DMS79 (cell line): ENCODE measurements at places on chromosomes 1 and 21.

- DNase-seq = no peak
Observed at GRCh38 chr1:115320377-115320776, 17.7 kb downstream of the NGF start.

GRCh38 chr1:155703216-155703615 lies 14.3 kb downstream of the DAP3 start:
- DNase-seq = no peak

- DNase-seq = peak; percentile 7
Observed at GRCh38 chr1:48936436-48936835, 159.7 kb upstream of the BEND5 start.

- no peak for DNase-seq
Observed at GRCh38 chr1:115430441-115431158, 92.6 kb upstream of the NGF start.

DNA sequence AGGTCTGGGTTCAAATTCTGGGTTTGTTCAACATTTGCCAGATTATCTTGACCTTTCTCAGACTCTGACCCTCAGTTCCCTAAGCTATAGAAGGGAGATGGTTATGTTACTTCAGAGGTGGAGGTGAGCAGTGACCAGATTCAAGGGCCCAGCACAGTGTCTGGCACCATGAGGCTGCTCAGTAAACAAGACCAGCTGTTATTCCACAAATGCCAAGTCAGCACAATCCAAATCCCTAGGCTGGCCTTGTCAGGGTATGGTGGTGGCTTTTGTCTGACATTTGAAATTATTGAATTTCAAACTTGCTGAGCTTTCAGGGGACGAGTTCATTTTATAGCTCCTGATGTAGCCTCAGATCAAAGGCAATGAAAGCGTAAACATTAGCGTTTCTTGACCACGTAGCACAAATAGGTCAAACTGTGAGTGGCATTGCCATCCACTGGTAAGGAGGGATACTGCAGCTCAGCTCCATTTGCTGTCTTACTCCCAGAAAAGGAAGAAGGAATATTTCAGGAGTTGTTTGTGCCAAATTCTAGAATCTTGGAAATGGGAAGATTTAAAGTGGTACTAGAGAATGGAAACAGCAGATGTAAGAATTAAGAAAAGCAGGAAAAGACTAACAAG lies 94.3 kb upstream of the EDN2 start:
- no peak for DNase-seq

GRCh38 chr1:226569879-226570547 lies 21.4 kb downstream of the STUM start:
- DNase-seq = no peak

DNA sequence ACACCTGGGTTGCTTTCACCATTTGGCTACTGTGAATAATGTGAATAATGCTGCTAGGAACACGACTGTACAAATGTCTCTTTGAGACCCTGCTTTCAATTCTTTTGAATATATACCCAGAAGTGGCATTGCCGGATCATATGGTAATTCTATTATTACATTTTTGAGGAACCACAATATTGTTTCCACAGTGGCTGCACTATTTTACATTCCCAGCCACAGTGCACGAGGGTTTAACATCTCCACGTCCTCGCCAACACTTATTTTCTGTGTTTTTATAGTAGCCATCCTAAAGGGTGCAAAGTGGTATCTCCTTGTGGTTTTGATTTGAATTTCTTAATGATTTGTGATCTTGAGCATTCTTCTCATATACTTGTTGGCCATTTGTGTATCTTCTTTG lies 15.7 kb downstream of the FHAD1 start:
- no peak for DNase-seq

- no peak for DNase-seq
Observed at GRCh38 chr1:110360431-110360830, 21.3 kb downstream of the RBM15 start.

- DNase-seq = no peak
Observed at GRCh38 chr1:89548122-89548857, 23.7 kb downstream of the LRRC8B start.

GRCh38 chr1:220552672-220553260 lies 24.8 kb downstream of the MARK1 start:
- no peak for DNase-seq

GRCh38 chr1:92876351-92876750 lies 44.5 kb downstream of the RPL5 start:
- no peak for DNase-seq

- no peak for DNase-seq
Observed at GRCh38 chr1:51950701-51951100, 39.8 kb downstream of the RAB3B start.

DNA sequence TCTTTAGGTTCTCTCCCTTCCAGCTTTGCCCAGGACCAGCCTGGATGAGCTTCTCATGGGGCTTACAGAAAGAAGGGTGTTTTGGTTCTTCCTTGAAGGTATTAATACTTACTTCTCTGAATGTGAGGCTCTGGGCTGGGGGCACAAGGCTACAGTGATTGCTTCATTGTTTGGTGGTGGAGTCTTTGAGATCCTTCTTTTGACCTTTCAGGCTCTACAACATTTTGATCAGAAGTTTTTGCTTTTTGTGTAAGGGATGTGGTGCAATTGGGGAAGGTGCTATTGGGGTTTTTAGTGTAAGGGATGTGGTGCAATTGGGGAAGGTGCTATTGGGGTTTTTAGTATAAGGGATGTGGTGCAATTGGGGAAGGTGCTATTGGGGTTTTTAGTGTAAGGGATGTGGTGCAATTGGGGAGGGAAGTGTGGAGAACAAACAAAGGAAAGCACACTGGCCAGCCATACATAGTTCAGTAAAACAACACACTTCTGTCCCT lies 103.6 kb upstream of the IVNS1ABP start:
- DNase-seq = no peak

DNA sequence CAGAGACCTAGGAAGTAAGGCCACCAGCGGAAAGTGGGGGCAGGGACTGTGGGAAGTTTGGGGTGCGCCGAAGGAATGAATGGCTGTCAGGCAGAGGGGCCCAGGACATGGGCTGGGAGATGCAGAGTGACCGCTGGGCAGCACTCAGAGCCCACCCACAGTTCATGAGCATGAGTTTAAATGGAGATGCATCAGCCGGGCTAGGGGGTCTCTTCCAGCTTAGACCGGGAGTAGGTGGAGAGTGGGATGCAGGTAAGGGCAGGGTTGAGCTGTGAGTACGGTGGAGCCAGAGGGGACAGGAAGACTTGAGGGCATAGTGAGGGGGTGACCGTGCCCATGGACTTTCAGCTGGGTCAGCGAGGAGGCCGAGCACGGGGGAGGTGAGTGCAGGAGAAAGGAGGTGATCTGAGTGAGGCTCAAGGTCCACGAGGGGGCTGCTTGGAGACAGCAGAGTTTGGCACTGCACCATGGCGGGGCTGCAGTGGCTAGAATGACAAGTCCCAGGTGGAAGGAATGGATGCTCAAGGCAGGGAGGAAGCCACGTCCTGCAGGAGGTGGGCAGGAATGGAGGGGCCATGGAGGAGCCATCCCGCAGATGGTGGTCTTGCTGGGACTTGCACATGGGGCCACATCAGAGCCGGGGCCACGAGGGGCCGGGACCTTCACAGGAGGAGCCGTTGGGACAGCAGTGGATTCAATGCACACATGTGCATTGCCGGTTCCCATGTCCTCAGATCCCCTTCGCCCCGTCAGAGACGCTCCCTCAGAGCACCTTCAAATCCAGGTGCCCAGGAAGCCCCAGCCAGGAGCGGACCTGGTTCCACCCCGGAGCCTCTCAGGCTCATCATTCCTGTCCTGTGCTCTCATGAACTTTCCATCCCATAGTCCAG lies 34.9 kb downstream of the UBASH3A start:
- DNase-seq = no peak

DNA sequence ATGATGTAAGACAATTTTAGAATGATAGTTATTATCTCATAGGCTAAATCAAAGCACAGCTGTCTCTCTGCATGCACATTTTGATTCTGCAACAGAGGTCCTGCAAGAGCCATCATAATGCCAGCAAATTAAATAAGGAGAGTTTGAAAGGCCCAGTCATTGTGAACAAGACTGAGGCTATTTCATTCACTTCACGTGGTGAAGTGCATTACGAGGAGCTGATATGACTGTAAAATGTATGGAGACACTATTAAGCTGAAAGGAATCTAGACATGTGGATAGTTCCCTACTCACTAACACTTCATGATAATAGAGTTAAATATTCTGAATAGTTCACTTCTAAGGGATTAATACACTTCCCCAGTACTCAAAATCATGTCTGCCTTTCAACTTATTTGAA lies 299.0 kb downstream of the SMYD3 start:
- DNase-seq = no peak

- DNase-seq = no peak
Observed at GRCh38 chr1:202288177-202288576, 53.6 kb downstream of the UBE2T start.

GRCh38 chr1:66929999-66930822 lies 5.4 kb downstream of the MIER1 start:
- peak; percentile 78 for DNase-seq

- peak; percentile 97 for DNase-seq
Observed at GRCh38 chr1:23452011-23452411, 27.5 kb upstream of the TCEA3 start.

GRCh38 chr1:20603504-20604464 lies 14.9 kb downstream of the CDA start:
- no peak for DNase-seq

- no peak for DNase-seq
Observed at GRCh38 chr21:29961291-29962027, 21.7 kb upstream of the GRIK1 start.

DNA sequence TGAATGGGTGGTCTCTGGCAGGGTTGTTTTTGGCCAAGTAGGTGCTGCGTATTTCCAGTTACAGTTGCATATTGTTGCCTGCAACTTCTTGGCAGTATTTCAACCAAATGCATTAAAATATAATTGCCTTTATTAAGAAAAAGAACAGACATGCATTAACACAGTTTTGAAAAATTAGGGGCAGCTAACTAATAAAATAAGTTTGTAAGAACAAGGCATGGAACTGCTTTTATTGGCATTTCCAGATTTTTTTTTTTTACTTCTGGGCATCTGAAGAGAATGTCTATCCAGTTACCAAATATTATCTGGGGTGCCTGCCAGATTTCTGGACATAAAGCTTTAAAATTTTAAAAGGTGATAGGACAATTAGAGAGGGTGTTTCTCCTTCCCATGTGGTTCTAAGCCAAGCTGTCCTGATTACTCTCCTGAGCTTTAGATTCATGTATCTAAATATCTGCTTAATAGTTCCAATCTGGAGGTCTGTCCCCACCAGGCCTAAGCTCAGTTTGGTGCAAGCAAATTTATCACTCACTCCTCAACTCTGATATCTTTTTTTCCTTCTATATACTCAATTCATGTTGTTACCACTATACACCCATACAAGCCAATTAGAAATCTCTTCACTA lies 553.3 kb upstream of the USP24 start:
- DNase-seq = no peak

DNA sequence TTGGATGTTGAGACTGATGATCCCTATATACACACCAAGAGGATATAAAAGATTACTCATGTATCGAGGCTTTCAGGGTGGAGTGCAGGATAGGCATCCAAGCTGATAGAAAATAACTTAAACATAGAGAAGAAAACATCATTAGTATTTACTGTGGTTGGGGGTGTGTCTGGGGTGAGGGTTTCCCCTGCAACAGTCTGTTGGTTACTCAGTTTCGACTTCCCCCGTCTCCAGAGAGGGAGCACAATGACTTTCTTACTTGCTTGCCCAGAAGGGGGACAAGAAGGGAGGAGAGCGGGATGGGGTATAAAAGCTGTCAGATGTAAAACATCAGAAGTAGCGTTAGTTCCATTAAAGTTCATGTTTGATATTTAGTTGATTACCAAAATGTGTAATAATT lies 717.4 kb upstream of the ZP4 start:
- no peak for DNase-seq

- DNase-seq = no peak
Observed at GRCh38 chr1:21559788-21560567, 50.8 kb downstream of the ALPL start.

DNA sequence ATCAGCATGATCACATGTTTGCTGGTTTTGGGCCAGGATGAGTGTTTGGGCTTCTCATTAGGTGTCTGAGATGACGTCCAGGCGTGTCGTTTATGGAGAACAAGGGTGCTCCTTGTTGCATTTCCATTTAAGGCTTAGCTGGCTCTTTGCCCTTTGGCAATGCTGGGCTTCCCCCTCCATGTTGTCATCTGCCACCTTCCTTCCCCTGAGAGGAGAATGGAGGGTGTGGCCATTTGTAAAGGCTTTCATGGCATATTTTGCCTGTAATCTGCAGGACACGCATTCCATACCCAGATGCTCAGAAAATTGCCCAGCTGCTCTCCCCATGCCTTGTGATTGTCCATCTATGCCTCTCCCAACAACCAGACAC lies 27.7 kb downstream of the PKP1 start:
- peak; percentile 55 for DNase-seq

DNA sequence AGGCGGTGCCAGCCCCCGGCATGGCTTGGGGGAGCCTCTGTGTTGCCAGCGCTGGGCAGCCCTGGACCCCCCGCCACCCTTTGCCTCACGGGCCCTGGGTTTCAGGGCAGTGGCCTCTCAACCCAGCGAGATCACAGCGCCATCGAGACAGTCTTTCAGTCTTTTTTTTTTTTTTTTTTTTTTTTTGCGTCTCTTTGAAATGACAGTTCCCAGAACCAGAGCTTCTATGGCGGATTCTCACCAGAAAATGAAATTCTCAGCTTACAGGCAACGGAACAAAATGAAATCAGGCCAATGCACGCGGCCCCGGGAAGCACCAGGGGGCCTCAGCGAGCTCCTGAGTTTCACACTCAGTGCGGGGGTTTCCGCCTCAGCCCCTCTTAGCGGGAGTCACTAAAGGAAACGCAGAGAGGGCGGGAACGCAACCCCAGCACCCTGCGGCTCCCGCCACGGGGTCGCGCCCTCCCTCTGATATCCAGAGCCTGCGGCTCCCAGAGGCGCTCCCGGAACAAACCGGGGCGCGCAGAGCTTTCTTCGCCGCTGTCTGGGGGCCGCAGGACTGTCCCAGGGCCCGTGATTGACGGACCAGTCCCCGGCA lies 8.0 kb upstream of the COL6A1 start:
- peak; percentile 44 for DNase-seq
